NCI-H446 (cell line): ENCODE measurements at places on chromosomes 16 and 17.
A peak's percentile ranks its signal among the peaks of the same experiment; 100 is the strongest.

DNA sequence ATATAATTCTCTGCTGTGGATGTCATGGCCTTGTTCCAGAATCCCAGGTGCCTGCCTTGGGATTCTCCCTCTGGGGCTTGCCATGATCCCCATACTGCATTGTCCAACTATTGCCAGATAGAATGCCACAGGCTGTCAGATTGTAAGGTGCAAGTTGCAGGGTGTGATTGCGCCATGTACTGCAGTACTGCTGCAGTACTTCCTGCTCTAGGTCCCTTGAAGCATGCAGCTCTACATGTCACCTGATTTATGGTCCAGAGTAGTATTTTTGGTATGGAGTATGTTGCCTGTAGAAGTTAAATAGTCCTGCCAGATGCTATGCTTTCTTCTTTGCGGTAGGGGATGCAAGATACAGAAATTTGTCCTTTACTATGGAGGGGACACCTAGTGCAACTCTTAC, 7.0 kb upstream of the SLFN5 start:
- DNase-seq, result no peak

DNA sequence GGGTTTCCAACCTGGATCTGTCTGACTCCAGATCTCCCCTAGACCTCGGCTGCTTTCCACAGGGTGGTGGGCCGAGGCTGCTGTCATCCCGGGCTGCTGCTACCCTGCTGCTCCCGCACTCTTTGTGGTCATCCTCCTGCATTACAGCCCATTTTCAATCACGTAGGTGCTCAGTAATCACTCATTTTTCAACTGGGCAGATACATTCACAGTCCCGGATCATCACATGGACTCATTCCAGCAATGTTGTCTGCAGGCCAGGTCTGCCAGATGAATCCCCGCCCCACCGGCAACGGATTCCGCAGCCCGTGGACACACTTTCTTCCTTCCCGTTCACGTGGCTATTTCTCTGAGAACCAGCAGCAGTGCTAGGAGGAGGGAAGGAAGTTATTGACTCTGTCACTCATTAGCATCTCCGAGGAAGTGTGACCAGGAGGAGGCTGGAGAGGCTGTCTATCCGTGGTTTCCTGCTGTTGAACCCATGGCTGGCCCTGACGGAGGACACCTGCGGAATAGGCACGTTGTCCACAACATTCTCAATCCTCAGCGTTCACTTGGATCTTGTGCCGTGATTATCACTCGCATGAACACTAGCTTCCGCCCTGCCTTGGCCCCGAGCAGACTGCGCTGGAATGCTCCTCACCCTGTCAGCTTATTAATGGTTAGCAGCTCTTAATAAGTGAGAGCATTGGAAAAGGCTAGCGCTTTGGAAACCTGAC, 14.7 kb upstream of the ZCCHC14 start:
- no peak for DNase-seq

DNA sequence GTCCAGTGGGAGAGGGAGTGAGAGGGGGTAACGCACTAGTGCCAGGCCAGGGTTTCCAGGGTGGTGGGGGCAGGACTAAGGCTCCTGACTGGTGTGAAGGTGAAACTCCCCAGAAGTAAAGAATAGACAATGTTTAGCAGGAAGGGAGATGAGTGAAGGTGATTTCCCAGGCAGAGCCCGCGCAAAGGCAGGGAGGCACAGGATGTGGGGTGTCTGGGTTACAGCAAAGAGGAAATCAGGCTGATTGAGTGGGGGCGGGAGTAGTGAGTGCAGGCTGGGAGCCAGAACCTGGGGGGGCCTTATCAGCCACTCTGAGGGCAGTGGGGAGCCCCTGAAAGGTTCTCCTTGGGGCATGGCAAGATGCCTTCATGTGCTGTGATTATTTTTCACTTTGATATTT, 167.5 kb downstream of the UTP18 start:
- no peak for DNase-seq

- no peak for DNase-seq
Measured at GRCh38 chr17:7039832-7040231, 4.0 kb downstream of the SLC16A13 start.

GRCh38 chr16:26598998-26599784, 467.5 kb upstream of the C16orf82 start:
- DNase-seq, result no peak

DNA sequence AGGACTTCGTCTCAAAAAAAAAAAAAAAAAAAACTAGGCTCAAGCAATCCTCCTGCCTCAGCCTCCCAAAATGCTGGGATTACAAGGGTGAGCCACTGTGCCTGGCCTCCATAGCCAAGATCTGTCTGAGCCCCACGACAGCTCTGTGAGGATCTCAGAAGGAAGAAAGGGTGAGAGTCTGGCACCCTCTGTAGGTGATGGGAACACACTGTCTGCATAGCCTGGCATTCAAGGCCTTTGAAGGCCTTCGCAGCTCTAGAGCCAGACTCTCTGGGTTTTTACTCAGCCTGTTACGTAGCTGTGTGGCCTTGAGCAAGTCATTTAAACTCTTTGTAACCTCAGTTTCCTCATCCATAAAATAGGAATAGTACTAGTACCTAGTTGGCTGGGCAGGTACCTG, 6.3 kb upstream of the XPO6 start:
- DNase-seq, result no peak

- no peak for DNase-seq
Measured at GRCh38 chr16:54546521-54546920, 259.9 kb upstream of the IRX3 start.

- DNase-seq, result no peak
Measured at GRCh38 chr16:12833926-12834325, 30.2 kb upstream of the CPPED1 start.

DNA sequence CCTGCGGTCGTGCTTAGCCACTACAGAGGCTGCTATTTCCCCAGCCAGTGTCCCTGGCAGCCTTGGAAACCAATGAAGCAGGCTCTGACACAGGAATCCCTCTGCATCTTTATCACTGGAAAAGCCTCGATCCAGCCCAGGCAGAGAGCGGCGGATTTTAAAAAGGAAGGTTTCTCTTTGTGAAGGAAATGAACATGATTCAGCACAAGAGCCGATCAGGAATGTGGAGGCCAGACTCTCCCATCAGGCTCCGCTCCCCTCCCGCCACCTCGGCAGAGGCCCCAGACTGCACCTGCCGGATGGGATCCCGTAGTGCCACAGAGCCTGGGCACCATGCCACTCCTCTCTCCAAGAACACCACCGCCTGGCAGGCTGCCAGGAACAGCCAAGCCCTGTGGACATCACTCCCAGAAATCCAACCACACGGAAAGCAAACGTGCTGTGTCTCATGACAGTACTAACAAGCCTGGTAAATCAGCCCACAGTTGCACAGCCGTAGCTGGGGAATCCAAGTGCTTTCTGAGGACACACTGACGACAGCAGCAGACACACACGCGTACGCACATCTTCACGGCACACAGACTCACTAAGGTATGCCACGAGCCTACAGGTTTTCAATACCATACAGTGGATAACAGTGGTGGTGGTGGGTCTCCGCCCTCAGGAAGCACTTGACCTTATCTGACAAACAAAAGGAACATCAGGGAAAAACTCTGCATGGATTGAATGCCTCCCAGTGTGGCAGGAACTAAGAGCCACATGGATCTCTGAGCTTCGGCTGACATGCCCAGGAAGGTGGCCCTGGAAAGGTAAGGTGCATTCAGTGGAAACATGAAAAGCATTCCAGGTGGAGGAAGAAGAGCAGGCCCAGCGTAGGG, 5.4 kb downstream of the LRRC75A start:
- peak; percentile 91 for DNase-seq

DNA sequence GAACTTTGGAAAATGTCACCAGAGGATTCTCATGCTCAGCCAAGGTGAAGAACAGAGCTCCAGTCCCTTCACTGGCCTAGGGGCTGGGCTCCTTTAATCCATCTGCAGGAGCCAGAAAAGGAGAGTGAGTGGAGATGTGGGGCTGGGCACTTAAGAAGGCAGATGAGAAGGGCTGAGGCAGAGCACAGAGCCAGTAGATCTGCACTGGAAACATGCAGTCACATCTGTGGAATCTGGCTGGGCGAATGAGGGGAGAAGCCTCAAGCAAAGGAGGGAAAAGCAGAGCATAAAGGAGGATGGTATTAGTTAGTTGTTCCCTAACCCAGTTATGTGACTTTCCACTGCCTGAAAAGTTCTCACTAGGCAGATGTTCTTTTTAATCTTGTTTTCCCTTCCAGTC, 50.4 kb upstream of the BCAR1 start:
- DNase-seq, result no peak

- no peak for DNase-seq
Measured at GRCh38 chr16:54875443-54875842, 55.2 kb upstream of the IRX5 start.

DNA sequence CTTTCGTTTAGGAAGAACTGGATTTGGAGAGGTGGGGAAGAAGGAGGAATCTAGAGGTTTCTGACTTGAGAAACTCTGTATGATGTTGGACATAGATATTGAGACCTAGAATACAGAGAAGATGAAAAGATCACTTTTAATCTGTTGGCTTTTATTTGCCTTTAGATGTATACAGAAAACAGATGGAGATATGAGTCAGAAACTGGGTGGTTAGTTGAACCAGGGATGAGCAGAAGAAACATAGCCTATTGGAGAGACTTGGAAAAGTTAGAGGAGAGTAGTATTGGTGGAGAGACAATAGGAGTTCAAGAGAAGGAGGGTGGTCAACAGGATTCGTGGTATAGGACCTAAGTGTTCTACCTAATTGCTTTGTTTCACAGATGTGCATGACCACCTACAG, 5.1 kb downstream of the PHAF1 start:
- no peak for DNase-seq
